Sigmoid colon (tissue), 7 donors: ENCODE measurements at places on chromosomes 13 and 19. TPM values are rescaled to one million over a fixed set of nuclear protein-coding genes. Genes with fewer than 3 reads are reported as not detected.

The PEG3 gene
- polyA plus RNA-seq, result 0.23 TPM

The CASP14 gene
- not detected for polyA plus RNA-seq

The SLITRK6 gene
- 0.64 TPM for polyA plus RNA-seq

The THOP1 gene
- polyA plus RNA-seq, result 30.0 TPM

The ZNF829 gene
- polyA plus RNA-seq, result under 0.01 TPM

The CAMSAP3 gene
- polyA plus RNA-seq, result 37.2 TPM

The TLE2 gene
- 14.4 TPM for polyA plus RNA-seq
